ENCODE measurements at places on chromosomes 5 and 9.

DNA sequence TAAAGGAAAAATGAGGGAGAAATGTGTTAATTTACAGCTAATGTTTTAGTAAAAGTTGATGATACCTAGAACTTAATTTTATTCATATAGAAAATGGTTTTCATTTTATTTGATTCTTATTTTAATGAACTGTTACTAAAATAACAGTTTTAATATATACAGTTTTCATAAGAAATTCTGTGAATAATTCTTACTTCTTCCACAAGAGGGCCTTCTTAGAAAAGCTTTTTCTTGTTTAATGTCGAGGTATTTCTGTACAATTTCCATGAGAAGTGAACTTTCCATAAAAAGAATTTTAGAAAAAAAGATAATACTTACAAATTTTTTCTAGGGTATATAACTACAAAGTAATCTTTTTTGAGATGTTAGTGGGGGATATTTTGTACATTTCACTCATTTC lies 73.9 kb downstream of the KLF9 start:
- no peak for DNase-seq

- no peak for DNase-seq
Measured at GRCh38 chr9:137188086-137188489, 272 bp downstream of the ANAPC2 start.

GRCh38 chr5:59569608-59570334 lies 323.8 kb downstream of the PDE4D start:
- DNase-seq: no peak

DNA sequence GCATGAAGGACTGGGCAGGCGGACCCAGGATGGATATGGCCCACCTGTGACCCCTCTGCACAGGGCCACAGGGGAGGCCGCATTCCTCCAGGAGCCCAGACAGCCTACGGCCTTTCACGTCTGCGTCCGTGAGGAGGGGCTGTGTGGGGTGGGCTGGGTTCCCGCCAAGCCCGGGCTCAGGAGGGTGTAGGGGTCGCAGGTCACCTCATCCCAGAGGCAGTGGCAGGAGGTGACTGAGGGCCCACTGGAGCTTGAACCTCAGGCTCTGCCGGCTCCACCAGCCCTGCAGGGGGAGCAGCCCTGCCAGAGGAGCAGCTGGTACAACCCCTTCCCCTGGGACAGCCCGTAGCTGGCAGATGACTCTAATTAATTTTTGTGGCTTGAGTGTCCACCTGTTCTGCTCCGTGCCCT lies 40.7 kb upstream of the CACNA1B start:
- no peak for DNase-seq

DNA sequence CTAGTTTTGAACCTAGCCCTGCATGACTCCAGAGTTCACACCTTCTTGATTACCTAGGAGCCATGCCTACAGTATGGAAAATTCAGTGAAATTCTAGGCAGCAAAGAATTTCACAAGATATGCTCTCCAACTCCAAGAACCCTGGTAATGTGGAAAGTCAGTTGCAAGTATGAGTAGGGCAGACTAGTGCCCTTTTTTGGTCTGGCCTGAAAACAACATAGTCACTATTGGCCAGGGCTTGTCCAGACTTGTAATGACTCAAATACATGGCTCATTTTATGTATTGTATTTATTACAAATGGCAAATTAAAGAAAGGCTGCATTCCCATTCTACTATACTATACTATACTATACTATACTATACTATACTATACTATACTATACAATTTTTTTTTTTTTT lies 160.4 kb downstream of the ESM1 start:
- DNase-seq: no peak

GRCh38 chr9:91043056-91043810 lies 241.6 kb downstream of the SYK start:
- no peak for DNase-seq

DNA sequence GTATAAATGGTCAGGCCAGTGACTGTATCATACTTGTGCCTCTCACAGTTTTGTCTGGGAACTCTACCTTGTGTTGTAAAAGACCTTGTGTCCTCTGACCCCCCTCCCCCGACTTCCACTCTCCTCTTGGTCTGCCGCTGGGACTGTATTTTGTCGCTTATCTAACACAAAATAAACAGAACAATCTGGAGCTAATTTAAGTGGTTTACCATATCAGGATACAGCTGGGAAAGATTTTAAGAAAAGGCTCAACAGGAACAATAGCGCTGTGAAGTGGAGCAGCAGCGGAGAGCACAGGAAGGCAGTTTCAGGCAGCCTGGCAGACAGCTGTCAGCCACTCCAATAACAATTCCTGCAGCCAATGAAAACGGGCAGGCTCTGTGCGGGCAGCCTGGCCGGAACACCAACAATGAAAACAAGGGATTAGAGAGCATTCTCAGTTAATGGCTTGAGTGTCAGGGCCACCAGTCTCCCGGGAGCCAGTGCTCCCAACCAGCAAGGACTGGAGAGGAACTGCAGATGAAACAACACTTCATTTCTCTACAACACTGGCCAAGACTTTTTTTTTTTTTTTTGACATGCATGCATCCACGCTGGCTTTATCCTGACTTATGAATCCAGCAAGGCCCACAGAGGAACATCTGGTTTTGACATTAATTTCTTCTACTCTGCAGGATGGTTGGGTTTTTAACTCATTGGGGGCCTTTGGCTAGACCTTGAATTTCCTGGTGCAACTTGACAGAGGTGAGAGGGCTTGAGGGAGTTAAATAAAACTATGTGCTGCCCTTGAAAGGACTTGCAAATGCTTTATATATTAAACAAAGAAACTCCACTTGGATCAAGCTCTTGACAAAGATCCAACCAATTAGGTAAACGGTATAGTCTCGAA lies 76.7 kb downstream of the ARSB start:
- DNase-seq: peak; percentile 80
